ENCODE measurements at places on chromosomes 3 and 15.

GRCh38 chr15:47588958-47589357 lies 128.3 kb upstream of the SEMA6D start:
- DNase-seq = no peak

- DNase-seq = no peak
Measured at GRCh38 chr3:16482194-16482769, 31.2 kb downstream of the RFTN1 start.

DNA sequence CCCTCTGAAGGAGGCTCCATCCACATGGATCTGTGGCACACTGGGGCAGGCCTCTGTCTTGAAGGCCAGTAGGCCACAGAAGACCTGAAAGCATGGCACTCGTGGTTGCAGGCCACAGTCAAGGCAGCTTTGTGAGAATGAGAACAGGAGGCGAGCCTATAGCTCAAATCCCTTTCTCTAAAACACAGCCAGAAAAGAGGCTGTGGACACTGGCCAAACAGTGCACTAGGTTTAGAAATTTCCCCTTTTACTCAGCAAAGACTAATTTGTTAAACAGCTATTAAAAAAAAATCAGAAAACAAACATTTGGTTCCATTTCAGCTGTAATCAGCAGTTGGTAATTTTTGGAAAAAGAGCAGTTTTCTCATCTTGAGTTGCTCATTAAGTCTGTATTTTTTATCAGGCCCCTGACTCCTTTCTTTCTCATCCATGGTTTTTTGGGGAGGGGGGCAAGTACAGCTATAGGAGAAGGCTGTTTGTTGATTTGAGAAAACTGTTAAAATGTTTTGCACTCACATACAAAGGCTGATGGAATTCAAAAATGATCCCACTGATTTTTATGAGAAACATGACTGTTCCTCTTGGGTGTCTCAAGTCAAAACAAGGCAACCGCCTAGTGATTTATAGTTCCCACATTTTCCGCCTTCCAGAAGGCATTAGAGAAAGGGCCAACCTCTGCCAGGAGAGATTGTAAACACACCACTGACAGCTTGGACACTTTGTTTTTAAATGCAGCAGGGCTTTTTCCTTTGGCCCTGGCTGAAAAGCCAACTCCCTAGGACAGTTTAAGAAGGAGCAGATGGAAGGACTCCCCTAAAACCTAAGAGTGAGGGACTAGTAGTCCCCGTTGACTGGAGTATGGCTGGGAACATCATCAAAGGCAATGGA lies 28.1 kb downstream of the PARP16 start:
- no peak for DNase-seq

- DNase-seq = no peak
Measured at GRCh38 chr3:99199021-99199420, 297.5 kb upstream of the DCBLD2 start.

DNA sequence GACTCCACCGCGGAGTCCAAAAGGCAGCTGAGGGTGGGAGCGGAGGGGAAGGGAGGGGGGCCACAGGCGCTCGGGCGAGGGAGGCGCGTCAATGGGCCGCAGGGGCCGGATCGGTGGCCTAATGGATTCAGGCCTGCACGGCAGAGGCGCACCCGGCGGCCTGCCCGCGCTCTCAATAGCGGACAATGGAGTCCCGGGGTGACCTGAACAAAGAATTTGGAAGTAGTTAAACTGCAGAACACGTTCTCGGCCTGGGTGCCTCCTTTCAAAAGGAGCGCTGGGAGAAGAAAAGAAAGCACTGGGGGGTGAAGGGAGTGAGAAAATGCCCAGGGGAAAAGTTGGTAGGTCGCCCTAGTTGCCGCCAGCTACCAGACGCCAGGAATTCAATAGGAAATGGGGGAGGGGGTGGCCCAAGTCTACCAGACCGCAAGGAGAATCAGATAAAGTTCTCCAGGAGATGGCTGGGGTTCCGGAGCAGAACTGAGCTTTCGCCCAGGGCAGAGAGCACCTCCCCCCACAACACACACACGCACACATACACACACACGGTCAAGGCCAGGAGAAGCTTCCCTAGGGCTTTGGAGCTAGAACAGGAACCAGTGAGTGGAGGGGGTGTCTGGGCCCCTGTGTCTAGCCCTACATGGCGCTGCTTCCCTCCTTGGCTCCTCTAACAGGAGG lies 25.8 kb upstream of the POLG start:
- no peak for DNase-seq

DNA sequence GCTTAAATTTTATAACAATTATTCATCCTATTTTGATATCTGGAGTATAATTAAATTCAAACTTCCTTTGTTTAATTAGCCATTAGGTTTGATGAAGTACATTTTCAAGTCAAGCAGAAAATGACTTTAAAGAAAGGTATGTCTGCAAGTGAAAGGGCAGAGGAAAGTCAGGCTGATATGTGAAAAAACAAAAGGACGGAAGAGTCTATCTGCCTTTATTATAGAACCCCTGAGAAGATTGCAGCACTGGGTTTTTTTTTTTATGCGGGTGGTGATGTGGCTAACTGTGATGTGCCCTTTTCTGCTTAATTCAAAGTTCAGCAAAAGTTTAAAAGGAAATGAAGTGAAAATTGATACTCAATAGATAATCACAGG lies 83.2 kb downstream of the COL8A1 start:
- no peak for DNase-seq

DNA sequence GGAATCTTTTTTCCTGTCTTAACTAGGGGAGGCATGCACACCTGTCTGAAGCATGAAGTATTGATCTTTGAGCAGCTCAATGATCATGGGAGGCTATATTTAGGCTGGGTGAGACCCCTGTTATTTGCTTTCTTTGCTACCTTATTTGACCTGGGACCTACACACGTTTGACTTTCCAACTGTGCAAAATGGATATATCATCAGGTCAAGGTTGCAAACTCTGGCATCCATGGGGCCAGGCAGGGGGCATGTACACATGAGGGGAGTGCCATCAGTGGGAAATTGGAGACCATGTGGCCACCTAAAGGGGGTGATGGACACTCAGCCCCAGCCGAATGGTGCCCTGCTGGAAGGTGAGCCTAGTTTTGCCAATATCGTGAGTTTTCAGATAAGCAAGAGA lies 174.2 kb downstream of the FEZF2 start:
- no peak for DNase-seq

GRCh38 chr3:30040126-30040525 lies 566.3 kb upstream of the TGFBR2 start:
- DNase-seq = no peak

DNA sequence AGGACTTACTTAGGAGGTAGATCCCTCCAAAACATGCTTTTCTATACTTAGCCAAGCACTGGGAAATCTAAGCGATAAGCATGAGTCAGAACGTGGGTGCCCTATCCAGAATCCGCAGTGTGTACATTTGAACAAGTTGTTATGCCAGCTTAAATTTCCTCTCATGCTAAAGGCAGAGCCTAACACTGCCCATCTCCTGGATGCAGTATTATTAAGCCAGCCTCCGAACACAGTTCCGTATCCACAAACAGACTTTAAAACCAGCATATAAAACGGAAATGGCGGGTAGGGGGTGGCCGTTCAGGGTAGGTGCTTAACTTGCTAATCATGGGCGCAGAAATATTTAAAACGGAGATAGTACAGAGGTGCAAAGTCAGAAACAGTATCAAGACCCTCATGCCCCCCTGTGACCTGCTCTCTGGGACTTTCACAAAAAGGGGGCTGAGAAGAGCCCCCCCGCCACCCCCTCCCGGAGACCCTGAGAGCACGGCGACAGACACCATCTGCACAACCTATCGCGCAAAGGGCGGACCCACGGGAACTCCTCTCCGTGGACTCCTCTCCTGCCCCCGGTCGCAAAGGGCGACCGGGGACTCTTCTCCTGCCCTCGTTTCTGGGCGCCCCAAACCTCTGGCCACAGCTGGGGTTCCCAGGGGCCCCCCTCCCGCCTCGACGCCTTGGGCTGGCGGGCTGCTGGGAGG lies 889 bp upstream of the LRRIQ4 start:
- no peak for DNase-seq

GRCh38 chr15:36614016-36614415 lies 34.6 kb downstream of the CDIN1 start:
- DNase-seq = no peak

GRCh38 chr3:35739181-35739809 lies 100.0 kb downstream of the ARPP21 start:
- no peak for DNase-seq

GRCh38 chr15:31467361-31467760 lies 140.7 kb downstream of the KLF13 start:
- no peak for DNase-seq

GRCh38 chr15:63122002-63122875 lies 578 bp downstream of the LACTB start:
- peak; percentile 67 for DNase-seq

DNA sequence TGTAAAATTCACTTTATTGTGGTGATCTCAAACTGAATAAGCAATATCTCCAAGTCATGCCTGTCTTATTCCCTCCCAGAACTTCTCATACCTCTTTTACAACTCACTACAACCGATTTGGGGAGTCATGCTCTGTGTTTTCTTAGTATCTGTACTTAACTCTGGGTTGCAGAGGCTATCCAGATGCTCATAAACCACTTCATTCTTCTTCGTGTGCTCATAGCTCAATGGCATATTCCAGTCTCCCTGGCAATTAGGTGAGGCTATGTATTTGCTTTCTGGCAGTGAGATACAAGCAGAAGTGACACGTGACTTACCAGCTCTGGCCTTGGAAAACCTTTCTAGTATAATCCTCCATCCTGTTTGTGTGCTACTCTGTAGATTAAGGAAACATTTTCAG lies 360.9 kb downstream of the ZNF385D start:
- DNase-seq = no peak

GRCh38 chr3:113142476-113142875 lies 68.9 kb upstream of the BOC start:
- no peak for DNase-seq

- DNase-seq = peak; percentile 18
Measured at GRCh38 chr3:31695280-31696008, 162.7 kb downstream of the STT3B start.

Data from CD4-positive, alpha-beta memory T cell (primary cell).